Dermis blood vessel endothelial cell (primary cell): ENCODE measurements at places on chromosomes 16 and 17. TPM values are rescaled to one million over a fixed set of nuclear protein-coding genes. Genes with fewer than 3 reads are reported as not detected.
A peak's percentile ranks its signal among the peaks of the same experiment; 100 is the strongest.

GRCh38 chr16:75647112-75647491 is 363 bp downstream of the KARS1 start:
- DNase-seq: no peak

GRCh38 chr17:76738468-76738850 is 540 bp downstream of the MFSD11 start:
- peak; percentile 40 for DNase-seq

DNA sequence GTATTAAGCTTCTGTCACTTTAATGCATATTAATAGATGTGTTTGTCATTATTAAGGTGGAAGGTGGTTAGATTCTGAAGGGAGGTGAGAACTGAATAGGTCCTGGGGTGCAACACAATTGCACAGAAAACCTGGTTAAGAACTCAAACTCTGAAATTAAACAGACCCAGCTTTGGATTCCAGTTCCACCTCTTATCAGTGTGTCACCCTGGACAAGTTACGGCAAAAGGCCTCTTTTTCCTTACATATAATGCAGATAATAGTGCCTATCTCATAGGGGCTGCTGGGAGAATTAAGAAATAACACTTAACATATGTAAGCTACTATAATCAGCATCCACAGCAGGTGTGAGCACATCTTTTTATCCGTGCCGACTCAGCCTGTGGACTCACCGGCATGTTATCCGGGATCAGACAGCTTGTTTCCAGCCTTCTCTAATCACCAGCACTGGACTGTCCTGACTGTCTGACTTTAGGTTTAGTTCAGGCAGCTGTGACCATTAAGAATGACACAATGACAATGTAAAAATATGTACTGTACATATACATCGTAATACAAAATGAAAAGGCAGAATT is 31.4 kb downstream of the TEX2 start:
- DNase-seq: no peak

DNA sequence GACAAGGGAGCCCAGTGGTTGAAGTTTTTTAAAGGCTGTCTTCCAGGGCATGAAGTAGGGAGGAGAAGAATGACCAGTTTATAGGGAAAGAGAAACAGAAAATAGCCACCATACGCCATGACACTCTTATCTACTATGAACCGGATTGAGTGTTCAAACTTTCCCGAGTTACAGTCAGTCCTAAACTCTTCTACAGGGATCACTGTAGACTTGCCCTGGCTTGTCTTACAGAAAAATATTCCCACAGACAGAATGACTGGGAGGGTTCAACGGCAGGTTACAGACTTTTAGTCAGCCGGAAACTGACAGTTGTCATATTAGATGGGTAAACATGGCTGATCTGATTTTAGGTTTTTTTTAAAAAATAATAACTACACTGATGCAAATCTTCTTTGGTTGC is 662.5 kb upstream of the SOX9 start:
- DNase-seq: no peak

- DNase-seq: no peak
These were observed 2.2 kb upstream of the LIMD2 start for GRCh38 chr17:63701868-63702720.

DNA sequence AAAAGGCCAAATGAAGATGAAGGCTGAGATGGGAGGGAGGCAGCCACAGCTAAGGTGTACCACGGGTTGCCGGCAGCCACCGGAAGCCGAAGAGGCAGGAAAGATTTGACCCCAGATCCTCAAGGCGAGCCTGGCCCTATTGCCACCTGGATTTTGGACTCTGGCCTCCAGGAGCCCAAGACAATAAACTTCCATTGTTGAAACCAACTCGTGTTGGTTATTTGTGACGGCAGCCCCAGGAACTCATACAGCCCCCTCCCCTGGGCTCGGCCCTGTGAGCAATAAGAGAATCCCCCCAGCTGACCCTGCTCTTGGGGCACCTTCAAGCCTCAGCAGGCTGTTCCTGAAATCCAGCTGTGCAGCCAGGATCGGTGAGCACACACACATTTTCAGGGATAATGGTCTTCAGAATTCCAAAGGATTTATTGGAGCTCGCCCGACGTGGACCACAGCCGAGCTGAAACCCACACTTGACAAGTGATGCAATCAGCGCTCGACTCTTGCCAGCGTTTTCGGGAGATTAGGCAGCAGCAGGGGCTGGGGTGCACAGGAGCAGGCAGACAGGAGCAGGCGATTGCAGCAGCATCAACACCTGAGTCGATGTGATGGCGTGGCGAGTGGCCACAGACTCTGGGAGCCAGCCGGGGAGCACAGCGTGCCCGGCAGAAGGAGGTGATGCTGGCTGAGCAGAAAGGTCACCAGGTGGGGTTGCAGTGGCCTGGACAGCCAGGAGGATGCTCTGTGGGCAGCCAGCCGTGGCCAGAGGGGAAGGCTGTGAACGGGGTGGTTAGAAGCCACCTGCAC is 22.4 kb upstream of the CBX4 start:
- no peak for DNase-seq

DNA sequence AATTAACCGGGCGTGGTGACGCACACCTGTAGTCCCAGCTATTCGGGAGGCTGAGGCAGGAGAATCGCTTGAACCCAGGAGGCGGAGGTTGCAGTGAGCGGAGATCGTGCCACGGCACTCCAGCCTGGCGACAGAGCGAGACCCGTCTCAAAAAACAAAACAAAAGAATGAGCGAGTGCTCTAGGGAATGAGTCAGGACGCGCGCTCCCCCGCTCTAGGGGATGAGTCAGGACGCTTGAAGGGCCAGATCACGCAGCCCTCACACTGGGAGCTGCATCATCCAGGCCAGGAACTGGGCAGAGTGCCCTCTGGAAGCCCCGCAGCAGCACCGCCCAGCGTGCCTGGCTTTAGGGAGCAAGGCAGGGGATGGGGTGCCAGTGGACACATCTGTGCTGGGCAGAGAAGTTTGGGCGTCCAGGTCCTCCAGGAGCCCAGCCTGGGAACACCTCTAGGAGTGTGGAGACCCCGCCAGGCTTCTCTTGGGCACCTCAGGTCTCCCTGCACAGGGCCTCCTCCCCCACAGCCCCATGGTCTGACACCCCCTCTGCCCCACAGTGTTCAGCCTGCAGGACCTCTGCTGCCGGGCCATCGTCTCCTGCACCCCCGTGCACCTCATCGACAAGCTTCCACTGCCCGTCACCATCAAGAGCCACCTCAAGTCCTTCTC is 3.9 kb upstream of the WFIKKN1 start:
- peak; percentile 93 for DNase-seq

DNA sequence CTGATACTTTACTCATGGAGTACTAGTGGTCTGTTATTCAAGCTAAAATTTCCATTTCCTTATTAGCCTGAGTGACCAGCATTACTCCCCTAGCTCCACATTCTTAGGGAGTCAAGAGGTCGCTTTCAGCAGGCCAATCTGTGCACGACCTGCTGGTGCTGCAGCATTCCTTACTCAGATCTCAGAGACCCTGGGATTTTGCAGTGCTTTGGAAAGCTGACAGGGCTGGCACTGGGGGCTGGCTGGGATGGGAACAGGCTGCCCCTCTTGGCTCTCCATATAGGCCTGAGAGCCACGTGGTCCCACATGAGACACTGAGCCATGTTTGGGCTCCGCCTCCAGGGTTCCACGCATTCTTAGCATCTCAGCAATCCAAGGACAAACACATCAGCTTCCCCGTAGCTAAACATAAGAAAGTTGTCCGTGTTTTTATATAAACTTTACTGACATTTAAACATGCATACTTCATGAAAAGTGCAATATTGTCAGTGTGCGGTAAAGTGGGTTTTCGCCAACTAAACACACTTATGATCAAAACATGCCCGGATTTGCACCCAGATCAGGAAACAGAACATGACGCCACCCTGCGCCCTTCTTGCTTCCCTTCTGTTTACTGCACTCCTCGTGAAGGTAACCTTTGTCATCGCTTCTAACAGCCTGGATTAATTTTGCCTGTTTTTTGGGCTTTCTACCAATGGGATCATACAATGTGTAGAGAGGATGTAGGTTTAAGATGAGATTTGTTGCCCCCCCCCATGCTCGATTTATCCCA is 254.5 kb upstream of the CACNG5 start:
- DNase-seq: peak; percentile 77

DNA sequence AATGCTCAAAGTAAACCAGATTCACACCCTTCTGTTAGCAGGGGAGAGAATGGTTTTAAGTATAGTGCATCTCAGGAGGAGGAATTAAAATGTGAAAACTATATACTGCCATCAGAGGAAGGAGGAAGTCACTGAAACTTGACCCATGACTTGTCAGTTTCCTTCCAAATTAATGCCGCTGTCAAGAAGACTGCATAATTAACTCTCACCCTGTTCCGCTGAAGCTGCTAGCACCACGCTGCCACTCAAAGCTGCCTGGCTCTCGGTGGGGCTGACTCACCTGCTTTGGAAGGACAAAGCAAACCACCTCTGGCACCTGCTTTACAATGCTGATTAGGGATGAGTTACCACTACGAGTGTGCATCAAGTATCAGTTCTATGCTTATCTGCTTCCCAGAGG is 37.8 kb upstream of the ULK2 start:
- peak; percentile 40 for DNase-seq

DNA sequence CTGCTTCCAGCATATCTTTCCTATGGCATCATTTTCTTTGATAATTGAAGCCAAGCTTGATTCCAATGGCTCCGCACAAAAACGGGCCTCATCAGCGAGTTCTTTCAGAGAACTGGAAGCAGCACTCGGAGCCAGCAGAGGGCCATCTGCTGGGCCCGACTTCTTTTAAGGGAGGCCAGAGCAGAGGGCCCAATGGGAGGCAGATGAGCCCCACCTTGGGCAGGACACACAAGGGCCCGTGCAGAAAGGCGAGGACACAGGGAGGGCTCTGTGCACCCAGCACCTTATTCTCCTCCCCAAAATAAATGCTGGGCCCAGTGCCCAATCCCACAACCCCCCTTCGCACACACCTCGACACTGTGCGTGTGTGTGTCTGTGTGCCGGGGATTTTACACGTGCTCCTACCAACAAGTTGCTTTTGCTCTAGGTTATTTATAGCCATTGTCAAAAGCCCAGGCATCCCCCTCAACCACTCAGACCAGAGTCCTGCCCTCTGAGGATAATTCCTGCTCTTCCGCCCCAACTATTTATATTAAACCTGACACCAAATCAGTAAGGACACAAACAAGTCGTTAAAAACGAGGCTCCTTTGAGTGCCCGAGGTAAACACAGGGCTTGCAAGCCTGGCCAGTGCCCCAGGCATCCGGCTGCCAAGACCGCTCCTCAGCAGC is 6.8 kb downstream of the AXIN2 start:
- no peak for DNase-seq

DNA sequence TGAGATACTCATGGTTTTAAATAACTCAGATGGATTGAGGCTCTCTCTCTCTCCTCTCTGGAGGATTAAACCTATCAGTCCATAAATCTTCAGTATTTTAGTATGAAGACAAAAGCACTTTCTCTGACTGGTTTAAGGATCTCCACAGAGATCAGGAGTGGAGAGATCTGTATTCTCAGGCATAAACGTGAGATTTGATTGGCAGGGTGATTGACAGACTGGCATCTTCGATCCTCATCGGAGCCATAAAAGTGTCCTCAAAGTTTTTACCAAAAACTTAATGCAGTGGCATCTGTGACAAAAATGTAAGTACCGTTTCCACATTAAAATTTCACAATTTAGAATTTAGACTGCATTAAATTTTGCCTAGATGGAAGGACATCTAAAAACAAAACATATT is 870.1 kb downstream of the KCNJ2 start:
- DNase-seq: no peak

DNA sequence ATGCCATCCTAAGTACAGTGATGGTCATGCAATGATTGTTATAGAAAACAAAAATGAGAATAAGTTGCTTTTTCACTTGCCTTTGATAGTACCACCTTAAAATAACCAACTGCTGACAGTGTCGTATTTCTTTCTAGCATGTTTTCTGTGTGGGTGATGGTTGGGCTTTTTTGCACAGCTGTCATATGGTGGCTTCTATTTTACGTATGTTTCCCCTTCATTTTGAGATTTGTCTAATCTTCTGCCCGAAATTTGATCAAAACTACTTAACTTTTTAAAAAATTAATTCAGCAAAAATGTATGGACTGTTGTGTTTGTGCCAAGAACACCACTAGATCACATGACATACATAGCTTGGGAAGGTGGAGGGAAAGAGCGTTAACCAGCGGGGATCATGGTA is 90.7 kb downstream of the CLEC16A start:
- DNase-seq: no peak

Gene HNF1B
- 0.05 and 0.34 TPM in 2 replicates for total RNA-seq

Gene IFI35
- total RNA-seq: 15.9 and 19.4 TPM in 2 replicates

Gene ADAD2
- total RNA-seq: not detected in 2 replicates

Gene NR1D1
- 1.7 and 2.3 TPM in 2 replicates for total RNA-seq
